ENCODE measurements at places on chromosomes 5 and 9.
A peak's percentile ranks its signal among the peaks of the same experiment; 100 is the strongest.

- no peak for DNase-seq
Observed at GRCh38 chr5:154948313-154948712, 7.4 kb downstream of the MRPL22 start.

- no peak for DNase-seq
Observed at GRCh38 chr5:68141494-68141893, 74.1 kb upstream of the PIK3R1 start.

DNA sequence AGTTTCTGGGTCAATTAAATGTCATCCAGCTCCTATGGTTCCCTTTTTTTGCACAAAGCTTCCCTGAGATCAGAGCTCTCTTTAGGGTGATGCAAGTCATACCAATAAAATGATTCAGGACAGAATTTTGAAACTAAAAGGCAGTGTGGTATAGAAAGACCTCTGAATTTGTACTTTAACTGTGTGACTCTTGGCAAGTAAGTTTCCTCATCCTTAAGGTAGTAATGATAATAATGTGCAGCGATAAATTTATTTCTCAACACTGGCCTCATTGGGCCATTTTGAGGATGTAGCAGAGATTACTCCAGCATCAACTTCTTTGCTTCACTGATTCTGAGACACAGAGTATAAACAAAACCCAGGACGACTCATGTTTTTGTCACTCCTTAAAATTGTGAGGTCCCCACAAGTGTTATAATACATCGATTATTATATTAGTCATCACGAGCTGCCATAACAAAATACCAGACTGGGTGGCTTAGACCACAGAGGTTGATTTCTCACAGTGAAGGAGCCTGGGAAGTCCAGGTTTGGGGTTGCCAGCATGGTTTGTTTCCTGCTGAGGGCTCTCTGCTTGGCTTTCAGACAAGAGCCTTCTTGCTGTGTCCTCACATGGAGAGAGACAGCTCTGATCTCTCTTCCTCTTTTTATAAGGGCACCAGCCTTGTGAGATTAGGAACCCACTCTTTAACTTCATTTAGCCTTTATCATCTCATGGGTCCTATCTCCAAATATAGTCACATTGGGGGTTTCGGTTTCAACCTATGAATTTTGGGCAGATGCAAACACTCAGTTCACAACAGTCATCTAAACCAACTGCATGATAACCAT lies 293.0 kb downstream of the ZNF608 start:
- peak; percentile 21 for DNase-seq

DNA sequence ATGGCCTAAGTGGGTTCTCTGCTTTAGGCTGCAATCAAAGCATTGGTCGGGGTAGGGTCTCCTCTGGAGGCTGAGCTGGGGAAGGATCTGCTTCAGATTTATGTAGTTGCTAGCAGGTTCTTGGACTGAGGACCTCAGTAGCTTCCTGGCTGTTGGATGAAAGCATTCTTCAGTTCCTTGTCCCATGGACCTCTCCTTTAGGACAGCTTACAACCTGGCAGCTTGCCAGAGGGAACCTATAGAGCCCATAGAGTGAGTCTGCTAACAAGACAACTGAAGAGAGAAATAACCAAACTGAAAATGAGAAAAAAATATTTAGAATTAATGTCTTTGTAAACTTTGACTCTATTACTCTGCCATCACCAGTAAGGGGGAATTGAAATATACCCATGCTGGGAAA lies 12.4 kb downstream of the MRPS30 start:
- DNase-seq, result no peak

- DNase-seq, result no peak
Observed at GRCh38 chr9:28600226-28600625, 1026.9 kb upstream of the C9orf72 start.

DNA sequence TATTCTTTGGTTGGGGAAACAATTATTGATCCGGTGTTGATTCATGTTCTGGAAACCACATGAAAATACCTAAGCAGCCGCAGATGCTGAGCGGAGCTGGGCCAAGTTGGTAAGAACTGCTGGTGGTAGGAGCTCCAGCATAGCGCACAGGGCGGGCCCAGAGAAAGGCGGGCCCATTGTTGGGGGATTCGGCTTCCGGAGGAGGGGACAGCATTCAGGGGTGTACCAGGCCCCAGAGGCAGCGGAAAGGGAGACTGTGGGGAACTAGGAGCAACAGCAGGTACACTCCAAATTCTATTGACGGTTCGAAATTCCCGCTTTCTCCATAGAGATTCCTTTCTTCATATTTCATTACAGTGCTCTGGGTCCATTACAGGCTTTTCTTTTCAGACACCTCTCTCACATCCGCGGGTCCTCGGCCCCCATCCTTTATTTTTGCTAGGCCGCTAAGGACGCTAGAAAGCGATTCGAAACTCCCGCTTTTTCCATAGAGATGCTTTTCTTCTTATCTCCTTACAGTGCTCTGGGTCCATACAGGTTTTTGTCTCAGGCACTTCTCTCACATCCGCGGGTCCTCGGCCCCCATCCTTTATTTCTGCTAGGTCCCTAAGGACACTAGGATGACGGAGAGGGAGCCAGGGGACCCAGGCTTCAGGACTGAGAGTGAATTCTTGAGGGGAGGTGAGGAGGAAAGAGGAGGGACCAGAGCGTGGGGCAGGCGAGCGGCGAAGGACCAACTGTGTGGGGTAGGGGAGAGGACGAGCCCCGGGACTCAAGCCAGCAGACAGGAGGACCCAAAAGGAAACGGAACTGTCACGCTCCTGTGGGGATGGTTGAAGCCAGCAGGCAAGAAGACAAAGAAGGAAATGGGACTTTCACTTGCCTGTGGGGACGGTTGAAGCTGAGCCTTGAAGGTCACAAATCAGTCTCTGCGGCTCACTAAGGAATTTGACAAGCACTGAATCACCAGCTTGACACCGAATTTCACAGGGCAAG lies at the start of gene CCDC152:
TSS of gene CCDC152 (plus strand) at position 213 of the 996 bp plus-strand sequence. CDS start 2,304 bp downstream, outside the sequence.
- peak; percentile 64 for DNase-seq

GRCh38 chr5:153565822-153566221 lies 75.4 kb downstream of the GRIA1 start:
- no peak for DNase-seq

DNA sequence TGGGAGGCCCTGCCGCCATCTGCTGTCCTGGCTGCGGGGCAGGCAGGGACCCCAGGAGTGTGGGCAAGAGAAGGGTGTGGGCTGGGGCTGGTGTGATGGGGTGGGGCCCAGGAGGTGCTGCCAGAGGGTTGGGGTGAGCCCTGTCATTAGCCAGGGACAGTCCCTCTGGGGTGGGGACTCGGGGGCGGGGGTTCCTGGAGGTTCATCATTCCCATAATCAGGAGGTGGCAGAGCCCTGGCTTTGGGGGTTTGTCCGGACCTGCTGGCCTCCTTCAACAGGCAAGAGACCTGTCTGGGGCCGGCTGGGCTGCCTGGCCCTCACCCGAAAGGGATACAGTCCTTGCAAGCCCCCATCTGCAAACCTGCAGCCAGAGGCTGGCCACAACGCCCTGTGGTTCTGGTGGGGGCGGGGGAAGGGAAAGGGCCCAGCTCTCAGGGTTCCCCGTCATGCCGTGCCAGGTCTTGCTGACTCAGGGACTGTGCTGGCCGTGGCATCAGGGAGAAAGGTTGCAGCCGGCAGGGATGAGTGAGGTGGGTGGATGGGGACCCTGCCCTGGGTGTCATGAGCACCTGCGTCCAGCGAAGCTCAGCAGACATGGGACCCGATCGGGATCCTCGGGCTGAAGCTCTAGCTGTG lies 65.2 kb downstream of the MRPL36 start:
- no peak for DNase-seq

DNA sequence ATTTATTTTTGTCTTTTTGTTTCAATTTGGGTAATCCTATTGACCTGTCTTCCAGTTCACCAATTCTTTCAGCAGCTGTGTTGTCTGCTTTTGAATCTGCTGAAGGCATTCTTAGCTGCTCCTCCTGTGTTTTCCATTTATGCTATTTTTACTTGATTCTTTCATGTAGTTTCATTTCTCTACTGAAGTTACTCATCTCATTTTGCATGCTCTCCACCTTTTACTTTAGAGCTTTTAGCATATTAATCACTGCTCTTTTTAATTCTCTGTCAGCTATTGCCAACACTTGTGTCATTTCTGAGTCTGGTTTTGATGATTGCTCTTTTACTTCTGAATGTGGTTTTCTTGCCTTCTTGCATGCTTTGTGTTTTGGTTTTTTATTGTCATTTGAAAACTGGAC lies 496.0 kb upstream of the CLINT1 start:
- peak; percentile 34 for DNase-seq

DNA sequence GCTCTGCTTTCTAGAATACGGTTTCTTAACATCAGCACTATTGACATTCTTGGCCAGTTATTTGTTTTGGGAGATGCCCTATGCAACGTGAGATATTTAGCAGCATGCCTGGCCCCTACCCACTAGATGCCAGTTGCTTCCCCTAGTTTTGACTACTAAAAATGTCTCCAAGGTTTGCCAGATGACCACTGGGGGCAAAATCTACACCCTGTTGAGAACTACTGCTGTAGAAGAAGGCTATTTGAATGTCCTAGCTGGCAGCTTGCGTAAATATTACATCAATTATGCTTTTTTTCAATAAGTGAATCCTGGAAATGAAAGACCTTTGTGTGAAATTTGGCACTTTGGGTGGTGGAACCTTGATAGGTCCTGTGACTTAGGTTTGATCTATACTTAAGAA lies 5.0 kb downstream of the NCBP1 start:
- no peak for DNase-seq

DNA sequence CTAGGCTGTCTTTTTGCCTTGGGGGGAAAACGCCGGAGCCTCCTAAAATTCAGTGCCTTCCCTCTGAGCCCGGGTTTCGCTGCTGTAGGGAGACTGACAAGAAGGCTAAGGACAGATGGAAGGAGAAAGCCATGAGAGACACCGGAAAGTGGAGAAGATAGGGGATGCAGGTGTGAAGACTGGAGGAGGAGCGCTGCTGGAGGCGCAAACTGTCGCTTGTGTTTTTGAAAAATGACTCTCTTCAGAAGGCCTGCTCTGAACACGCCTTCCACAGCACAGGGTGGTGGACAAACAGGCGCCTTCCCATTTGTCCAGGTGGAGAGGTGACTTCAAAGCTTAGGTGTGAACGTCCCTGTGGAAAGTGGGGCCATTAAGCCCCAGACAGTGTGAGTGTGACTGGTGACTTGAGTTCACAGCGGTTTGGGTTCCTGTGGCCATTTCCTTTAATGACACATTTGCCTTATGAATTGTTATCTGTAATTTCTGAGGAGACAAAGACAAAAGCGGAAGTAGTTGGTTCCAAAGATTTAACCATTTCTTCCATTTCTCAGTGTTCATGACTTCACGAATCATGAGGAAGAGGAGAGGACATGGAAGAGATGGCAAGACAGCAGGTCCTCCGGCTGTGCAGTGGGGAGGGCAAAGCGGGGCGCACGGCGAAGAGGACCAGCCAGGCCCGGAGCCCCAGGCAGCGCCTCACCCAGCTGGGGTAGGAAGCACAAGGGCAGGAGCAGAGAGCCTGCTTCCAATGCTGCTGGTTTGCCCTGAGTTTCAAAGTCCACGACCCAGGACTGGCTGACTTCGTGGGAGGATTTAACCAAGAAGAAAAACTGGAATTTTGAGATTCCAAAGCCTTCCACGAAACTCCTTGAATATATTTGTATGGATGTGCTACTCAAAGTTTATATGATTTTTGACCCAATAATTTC lies 27.8 kb upstream of the SEMA4D start:
- peak; percentile 79 for DNase-seq

GRCh38 chr9:38284588-38285051 lies 107.9 kb upstream of the ALDH1B1 start:
- DNase-seq, result no peak

DNA sequence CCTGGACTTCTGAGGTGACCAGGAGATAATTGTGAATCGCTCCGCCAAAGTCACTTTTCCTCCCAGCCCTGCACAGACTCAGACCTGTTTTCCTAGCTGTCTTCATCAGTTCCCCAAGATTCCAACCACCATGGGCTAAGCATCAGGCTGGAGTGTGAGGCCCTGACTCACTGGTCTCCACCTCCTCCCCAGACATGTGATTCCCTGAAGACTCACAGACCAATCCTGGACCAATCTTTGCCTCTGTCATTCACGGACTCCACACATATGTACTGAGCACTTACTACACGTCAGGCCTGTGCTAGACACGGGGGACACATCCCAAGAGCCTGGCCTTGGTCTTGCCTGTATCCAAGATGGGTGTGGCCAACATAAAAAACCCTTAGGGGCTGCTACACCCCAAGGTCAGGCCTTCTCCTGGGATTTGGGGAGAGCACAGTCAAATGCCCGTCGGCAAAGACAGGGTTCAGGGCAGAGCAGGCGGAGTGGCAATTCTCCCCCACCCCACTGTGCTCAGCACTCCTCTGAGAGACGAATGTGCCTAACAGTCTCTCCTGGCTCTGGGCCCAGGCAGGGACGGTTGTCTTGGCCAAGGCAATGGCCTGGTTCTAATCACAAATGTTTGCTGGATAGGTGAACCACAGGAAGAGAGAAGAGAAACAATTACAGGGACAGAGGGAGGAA lies 11.9 kb downstream of the EEIG1 start:
- peak; percentile 29 for DNase-seq

DNA sequence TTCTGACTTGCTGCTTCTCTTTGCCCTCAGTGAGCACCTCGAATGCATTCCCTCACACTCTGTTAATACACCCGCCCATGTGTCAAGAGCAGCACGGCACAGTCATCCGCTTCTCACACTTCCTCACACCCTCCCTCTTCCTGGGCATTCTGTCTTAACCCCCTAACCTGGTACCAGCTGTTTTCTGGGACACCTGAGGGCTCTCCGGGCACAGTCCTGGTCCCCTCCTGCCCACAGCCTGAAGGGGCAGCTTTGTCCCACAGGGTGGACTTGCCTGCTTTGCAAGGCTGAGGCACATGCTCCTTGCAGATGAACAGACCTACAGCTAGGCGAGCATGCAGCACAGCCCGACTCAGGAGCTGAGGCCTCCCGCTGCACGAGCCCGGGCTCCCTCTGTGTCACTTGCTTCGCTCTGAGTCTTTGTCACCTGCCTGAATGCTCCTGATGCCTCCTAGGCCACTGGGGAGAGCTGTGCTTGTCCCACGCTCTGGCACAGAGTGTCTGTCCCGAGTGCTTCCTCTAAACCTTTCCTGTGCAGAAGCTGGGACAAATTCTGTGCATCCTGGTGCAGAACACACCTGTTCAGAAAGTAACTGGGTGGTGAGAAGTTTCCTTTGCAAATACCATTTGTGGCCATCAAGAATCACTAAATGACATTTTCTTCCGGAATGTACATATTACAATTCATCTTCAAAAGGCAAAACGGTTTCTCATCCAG lies 47.8 kb downstream of the AHRR start:
- DNase-seq, result peak; percentile 47

GRCh38 chr5:31563216-31563615 lies 31.1 kb downstream of the C5orf22 start:
- no peak for DNase-seq

All from suppressor macrophage treated with lipopolysaccharide for 4 hours (primary cell).